ENCODE measurements at places on chromosomes 13 and 19.

DNA sequence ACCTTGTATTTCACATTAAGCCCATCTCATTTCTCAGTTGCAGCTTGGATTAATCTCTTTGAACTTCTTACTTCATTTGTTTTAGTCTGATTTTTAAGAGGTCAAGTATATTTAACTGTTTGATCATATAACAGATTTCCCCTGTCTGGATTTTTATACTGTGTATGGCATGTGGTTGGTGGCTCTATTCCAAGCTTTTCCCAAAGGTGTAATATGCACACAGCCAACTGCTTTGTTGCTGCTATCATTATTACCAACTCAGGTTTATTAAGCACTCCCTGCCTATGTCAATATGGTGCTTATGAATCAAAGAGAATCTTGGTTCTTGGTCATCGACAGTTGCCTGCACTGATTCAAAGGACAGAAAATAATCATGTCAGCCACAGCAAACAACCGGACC is 92.6 kb downstream of the RAP2A start:
- DNase-seq = no peak

DNA sequence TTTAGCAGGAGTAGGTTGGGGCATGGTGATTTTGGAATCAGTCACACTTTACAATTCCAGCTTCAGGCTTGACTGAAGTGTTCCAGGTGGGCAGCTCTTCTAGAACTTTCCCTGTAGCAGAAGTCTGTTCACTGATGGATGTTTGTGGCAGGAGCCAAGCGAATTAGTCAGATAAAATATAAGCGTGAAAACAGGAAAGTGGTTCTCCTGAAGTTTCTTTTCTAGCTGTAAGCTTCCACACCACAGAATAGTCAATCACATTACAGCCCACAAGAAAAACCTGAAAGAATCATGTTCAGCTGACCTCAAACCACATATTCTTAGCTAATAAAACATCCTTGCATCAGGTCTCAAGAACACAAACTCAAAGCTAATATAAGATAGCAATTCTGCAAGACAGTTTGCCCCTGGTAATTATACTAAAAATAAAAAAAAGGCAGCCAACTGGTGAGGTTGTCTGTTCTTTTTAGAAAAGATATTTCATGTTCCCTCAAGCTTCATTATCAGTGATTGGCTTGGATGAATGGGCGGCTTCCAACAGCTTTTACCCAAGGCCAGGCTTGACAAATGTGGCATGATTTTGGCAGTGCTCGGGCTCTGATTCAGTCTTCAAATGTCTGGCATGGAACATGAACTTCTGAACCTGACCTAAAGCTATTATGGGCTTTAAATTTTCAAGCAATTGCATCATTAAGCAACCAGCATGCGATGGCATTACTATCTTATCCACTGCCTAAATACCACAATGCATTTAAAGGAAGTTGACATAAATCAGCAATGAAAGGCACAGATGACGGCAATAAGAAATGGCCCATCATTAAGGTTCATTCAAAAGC is 136.8 kb downstream of the DCLK1 start:
- peak; percentile 58 for DNase-seq

- no peak for DNase-seq
These were observed 1.6 kb upstream of the KANK2 start for GRCh38 chr19:11198769-11199424.

- DNase-seq = no peak
These were observed 263.4 kb downstream of the UQCRFS1 start for GRCh38 chr19:28949535-28949934.

GRCh38 chr13:67138970-67139369 is 91.2 kb downstream of the PCDH9 start:
- no peak for DNase-seq

GRCh38 chr19:48183356-48183755 is 12.9 kb downstream of the ZSWIM9 start:
- no peak for DNase-seq

- DNase-seq = no peak
These were observed 9.5 kb downstream of the XAB2 start for GRCh38 chr19:7619671-7620441.

DNA sequence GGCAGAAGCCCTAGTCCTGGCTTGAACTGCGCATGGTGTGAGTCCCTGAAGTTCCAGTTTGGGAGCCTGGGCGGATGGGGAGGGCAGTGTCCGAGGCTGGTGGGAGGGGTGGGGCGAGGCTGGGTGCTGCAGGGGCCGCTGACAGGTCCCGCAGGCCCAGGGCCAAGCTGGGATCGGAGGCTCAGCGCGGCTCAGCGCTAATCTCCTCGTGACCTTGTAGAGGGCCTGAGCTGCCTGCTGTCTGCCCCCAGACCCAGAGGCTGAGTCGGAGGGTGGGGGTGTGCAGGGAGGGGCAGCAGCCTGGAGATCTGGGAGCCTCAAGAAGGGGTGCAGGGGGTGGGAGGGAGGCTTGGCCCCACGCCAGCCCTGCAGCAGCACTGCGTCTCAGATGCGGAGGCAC is 3.0 kb downstream of the ATP1A3 start:
- peak; percentile 83 for DNase-seq

GRCh38 chr13:75055296-75055695 is 426.7 kb downstream of the TBC1D4 start:
- DNase-seq = no peak

GRCh38 chr13:98921786-98922185 is 56.1 kb downstream of the DOCK9 start:
- no peak for DNase-seq

DNA sequence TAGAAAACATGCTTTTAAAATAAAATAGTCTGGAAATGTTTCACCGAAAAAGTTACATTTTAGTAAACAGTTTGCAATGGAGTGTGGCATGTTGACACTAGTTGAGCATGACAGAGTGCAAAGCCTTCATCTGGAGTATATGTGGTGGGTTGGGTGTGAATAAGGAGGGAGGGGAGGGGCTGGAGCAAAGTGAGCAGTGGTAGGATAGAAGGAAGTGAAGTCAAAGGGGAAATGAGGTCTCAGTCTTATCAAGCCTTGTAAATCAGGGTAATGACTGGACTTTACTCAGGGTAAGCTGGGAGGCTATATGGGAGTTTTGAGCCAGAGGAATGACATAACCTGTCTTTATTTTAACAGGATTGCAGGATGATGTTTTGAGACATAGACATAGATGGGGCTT is 222.8 kb downstream of the PCDH20 start:
- DNase-seq = no peak

- DNase-seq = peak; percentile 70
These were observed 591 bp downstream of the ZNF823 start for GRCh38 chr19:11737964-11738745.

All from Right ventricle myocardium superior (tissue), 1 donor.